ENCODE measurements at places on chromosomes 2 and 18. TPM values are rescaled to one million over a fixed set of nuclear protein-coding genes. Genes with fewer than 3 reads are reported as not detected.

The MCFD2 gene
- total RNA-seq: 61.2 TPM

The DCDC2C gene
- not detected for total RNA-seq

The ONECUT2 gene
- total RNA-seq: 0.41 TPM

The RAB27B gene
- 0.16 TPM for total RNA-seq

The RMDN2 gene
- total RNA-seq: 6.5 TPM

- H3K4me1 ChIP-seq: peaks cover 8% of the 10 kb centered on the region
- DNase-seq: no peak
- H3K4me3 ChIP-seq: no peak overlapping the region
- H3K36me3 ChIP-seq: no peaks in the 10 kb centered on the region
- H3K27ac ChIP-seq: no peak overlapping the region
- no peaks in the 10 kb centered on the region for H3K27me3 ChIP-seq
These were observed 186.9 kb downstream of the ZFP36L2 start for GRCh38 chr2:43039376-43040080.

- H3K27ac ChIP-seq: no peak overlapping the region
- H3K36me3 ChIP-seq: no peaks in the 10 kb centered on the region
- DNase-seq: no peak
- H3K4me1 ChIP-seq: no peaks in the 10 kb centered on the region
- H3K27me3 ChIP-seq: no peaks in the 10 kb centered on the region
These were observed 41.4 kb upstream of the PARD3B start for GRCh38 chr2:204503869-204504268.

DNA sequence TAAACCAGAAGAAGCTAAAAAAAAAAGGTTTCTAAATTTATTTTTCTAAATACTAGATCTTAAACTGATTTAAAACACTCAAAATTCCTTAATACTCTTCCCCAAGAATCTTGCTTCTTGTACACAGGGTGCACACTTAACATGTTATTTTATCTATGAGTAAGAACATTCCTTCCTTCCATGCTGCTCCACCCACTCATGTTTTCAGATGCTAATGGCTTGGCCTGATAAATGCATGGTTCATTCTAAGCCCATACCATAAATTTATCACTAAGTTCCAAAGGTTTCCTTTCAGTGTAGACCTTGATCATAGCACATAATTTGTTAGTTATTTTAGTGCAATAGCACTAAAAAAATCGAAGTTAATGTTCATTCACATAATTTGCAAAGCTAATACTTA, 8.1 kb downstream of the FBXO48 start:
- H3K4me3 ChIP-seq: no peak overlapping the region
- H3K27me3 ChIP-seq: no peaks in the 10 kb centered on the region
- H3K4me1 ChIP-seq: peaks cover 6% of the 10 kb centered on the region
- H3K36me3 ChIP-seq: no peaks in the 10 kb centered on the region

DNA sequence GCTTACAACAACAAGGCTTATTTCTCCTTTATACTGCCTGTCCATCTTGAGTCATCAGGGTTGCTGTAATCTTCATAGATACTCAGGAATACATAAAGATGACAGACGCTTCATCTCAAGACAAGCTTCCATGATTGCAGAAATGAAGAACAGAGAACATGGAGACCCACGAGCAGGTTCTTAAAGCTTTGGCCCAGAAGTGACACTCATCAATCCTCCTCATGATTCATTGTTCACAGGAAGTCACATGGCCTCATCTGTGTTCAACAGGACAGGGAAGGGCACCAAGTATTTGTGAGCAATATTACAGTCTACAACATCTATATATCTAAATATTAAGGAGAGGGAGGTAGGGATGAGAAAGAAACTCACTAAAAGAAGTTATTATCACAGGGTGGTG, 36.5 kb upstream of the PGAP1 start:
- H3K4me1 ChIP-seq: peaks cover 11% of the 10 kb centered on the region
- no peak overlapping the region for H3K27ac ChIP-seq
- no peaks in the 10 kb centered on the region for H3K27me3 ChIP-seq

DNA sequence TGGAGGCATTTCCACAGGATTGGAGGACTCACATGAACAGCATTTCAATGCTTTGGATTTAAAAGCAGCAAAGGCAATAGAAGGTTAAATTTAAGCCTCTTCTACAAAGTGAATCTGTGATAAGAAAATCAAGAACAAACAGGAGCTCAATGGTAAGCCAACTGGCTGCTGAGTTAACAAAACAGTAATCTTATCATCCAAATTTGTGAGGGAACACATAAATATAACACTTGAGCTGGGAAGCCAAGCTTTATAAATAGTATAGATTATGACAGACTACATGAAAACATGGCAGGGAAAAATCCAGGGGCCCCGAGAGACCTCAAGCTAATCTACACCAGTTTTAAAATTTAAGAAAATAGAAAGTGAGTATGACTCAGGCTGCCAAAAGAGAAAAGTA, 108.5 kb upstream of the PGAP1 start:
- no peak overlapping the region for H3K27ac ChIP-seq
- H3K36me3 ChIP-seq: no peaks in the 10 kb centered on the region
- peaks cover 30% of the 10 kb centered on the region for H3K4me1 ChIP-seq

- DNase-seq: no peak
- H3K4me1 ChIP-seq: no peaks in the 10 kb centered on the region
- no peak overlapping the region for H3K4me3 ChIP-seq
- H3K27me3 ChIP-seq: no peaks in the 10 kb centered on the region
- H3K36me3 ChIP-seq: no peaks in the 10 kb centered on the region
These were observed 131.2 kb downstream of the CBLN2 start for GRCh38 chr18:72412927-72413326.

DNA sequence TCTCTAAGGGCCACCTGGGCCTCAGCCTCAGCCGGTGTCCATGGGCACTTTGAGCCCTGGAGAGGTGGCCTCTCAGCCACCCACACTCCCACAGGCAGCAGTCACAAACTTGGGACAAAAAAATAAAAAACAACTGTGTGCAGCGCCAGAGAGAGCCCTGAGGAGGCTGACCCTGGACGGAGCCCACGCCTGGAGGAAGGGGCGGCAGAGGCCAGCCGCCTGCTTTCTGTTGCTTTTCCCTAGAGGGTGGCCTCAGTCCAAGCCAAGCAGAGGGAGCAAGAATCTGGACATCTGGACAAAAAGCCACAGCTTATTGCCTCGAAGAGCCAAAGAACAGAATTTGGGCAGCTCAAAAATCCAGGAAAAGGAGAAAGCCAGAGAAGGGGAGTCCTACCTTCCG, 43.3 kb upstream of the LDLRAD4 start:
- H3K27ac ChIP-seq: no peak overlapping the region
- H3K27me3 ChIP-seq: no peaks in the 10 kb centered on the region
- H3K4me1 ChIP-seq: no peaks in the 10 kb centered on the region
- no peak overlapping the region for H3K4me3 ChIP-seq
- H3K36me3 ChIP-seq: no peaks in the 10 kb centered on the region
